ENCODE measurements at places on chromosomes 7 and 10.

- DNase-seq, result peak; percentile 84
These were observed 62.4 kb upstream of the MKRN1 start for GRCh38 chr7:140541513-140542227.

DNA sequence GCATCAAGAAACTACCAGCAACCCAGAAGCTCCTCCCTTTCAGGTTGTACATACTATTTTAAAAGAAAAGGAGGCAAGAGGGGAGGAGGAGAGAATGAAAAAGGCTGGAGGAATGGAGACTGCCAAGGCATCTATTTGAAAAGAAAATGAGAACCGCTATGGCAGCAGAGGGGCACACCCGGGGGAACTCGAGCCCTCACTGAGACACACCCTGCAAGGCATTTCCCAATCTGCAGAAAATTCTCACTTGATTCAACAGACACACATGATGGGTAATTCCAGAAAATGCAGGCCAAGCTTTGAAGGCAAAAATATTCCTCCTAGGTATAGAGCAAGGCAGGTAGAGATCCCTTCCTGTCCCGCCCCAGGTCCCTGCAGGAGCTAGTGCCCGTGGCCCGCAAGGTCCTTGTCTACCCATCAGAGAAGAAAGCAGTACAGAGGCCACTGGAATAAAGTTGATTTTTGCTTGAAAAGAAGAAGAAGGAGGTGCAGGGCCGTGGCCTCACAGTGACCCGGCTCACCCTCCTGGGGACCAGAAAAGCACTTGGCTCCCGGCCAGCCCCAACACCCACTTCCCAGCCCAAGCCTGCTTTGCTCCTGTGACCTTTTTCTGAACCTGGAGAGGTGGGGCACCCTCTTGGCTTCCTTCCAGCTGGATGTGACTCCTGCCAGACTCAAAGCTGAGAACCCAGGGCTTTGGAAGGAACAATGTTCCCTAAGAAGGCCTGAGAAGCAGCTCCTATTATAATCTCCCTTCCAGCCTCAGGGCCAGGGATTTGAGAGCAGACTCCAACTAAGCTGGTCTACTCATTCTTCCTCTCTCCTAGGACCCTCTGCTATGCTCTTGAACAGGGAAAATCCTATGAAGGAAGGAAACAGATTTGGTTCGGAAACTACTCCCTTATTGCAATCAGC is 6.2 kb upstream of the PIK3CG start:
- DNase-seq, result peak; percentile 24

- no peak for DNase-seq
These were observed 2.4 kb upstream of the PKD1L1 start for GRCh38 chr7:47950714-47951113.

DNA sequence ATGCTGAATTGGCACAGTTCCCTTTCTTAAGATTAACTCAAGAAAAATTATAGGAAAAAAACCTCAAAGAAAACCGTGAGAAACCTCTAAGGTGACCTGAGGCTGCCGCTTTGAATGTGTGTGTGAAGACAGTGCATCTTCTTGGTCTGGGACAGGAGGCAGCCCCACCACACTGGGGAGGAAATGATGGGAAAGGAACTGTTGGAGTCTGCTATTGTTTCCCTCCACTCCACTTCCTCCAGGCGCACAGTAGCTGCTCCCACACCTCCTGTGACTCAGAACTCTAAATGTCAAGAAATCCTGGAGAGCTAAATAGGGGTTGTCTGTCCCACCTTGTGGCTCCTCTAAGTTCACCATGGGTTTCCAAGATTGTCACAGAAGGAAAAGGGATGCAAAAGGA is 179.4 kb downstream of the PDE1C start:
- no peak for DNase-seq

- no peak for DNase-seq
These were observed 81.3 kb downstream of the INSYN2A start for GRCh38 chr10:127115100-127115499.

GRCh38 chr7:152910545-152911225 is 151.1 kb downstream of the ACTR3B start:
- peak; percentile 52 for DNase-seq

GRCh38 chr7:22183522-22184280 is 173.3 kb downstream of the RAPGEF5 start:
- no peak for DNase-seq

- no peak for DNase-seq
These were observed 37.0 kb upstream of the CCSER2 start for GRCh38 chr10:84291384-84291783.

GRCh38 chr7:151818674-151819519 is 58.0 kb downstream of the PRKAG2 start:
- DNase-seq, result peak; percentile 33

GRCh38 chr7:12067156-12067831 is 143.8 kb upstream of the TMEM106B start:
- DNase-seq, result peak; percentile 87

GRCh38 chr7:50303335-50304128 is 984 bp upstream of the IKZF1 start:
- no peak for DNase-seq

DNA sequence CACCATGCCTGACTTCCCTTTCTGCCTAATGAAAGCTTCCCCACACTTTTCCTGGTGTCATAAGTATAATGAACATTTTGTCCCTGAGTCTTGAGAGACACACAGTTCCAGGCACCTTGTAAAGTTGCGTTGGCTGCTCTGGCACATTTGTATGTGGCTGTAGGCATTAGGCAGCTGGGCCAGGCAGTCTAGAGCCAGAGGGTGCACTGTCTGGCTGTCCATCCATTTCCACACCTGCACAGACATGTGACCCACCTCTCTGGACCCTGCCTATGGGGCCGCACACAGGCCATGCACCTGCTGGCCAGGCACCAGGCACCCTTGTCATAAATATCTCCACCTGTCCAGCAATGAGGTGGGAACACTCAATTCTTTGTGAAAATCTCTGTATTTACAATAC is 54.7 kb upstream of the ANTXRL start:
- DNase-seq, result no peak

DNA sequence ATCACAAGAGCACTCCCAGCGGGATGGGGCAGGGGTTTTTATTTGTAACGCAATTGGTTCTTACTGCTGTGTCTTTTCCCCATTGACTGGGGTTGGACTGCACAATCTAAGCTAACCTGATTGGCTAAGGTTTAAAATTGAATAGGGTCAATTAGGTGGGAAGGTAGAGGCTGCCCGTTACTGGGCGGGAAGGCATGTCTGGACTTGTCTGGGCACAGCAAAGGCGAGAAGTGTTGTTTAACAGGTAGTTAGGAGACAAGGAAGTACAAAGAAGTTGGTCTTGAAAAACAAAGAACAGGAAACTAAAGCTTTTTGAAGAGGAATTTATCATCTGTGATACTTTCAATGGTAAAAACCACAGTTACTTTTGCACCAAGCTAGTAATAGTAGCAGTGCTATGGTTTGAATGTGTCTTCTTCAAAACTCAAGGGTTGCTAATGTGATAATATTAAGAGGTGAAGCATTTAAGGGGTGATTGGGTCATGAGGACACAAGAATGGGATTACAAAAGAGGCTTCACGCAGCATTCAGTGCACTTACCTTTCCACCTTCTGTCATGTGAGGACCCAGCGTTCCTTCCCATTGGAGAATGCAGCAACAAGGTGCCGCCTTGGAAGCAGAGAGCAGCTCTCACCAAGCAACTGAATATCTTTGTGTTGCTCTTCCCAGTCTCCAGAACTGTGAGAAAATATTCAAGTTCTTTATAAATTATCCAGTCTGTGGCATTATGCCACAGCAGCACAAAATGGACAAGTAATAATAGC is 875.5 kb upstream of the SORCS1 start:
- DNase-seq, result peak; percentile 2

- DNase-seq, result no peak
These were observed 21.5 kb upstream of the GHITM start for GRCh38 chr10:84117686-84118394.

DNA sequence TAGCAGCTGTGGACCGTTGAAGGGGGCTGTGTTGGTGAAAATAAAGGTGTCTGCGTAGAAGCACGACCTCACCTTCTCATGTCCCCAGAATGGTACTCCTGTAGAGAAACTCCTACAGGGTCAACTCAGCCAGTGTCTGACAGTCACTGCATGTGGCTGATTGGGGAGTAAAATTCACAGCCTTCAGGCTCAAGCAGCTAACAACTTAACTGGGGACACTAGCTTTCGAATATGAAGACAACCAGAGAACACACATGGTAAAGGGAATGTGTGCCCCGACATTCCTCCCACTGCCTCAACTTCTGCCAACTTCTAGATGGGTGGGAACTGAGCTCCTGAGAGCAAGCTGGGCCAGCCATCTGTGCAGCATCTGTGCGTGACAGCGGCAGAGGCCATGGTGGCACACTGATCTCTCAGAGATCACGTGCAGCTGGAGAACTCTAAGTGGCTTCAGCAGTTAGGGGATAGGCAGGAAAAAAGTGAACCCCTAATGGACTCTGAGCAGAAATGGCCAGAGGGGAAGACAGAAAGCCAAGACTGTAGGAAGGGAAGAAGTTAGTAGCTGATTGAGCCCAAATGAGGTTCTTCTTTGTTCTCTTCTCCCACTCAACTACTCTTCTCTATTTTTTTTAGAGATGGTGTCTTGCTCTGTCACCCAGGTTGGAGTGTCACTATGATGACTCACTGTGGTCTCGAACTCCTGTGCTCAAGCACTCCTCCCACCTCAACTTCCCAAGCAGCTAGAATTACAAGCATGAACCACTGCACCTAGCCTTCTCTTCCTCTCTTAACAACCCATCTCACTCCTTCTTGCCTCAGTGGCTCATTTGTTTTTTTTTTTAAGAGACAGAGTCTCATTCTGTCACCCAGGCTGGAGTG is 280.8 kb downstream of the ZEB1 start:
- DNase-seq, result no peak

DNA sequence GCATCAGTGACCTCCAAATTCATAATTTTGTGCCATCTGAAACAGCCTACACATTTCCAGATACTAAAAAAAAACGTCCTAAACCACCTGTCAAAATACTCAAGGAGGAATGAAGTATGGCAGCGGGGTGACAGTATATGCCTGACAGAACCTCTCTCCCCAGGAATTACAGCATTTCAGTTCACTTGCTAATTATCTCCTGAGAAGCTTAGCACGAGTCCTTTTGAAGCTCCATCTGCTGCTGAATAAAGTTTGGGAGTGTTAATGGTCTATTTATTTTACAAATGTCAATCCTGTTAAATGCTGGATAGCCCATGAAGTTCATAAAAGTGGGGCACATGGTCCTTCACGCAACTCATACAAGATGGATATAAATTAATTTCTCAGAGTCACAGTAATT is 29.4 kb upstream of the ANLN start:
- DNase-seq, result no peak

DNA sequence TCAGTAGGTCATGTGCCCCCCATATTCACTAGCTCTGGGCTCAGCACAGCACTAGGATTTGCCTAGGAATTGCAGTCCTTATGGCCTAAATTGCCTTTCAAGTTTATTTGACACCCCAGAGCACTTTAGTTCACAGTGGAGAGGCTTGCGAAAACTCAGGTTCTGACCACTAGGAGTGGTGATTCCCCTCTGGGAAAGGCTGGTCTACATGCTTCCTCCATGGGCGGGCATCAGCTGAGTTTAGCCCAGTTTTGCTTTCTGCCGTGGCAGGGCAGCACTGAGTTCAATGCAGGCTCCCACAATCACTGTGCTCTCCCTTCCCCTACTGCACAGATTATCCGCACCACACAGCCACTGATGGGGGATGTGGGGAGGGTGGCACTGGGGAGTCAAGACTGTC is 94.4 kb downstream of the ADCYAP1R1 start:
- no peak for DNase-seq

GRCh38 chr10:46091080-46091827 is 45.2 kb upstream of the MSMB start:
- DNase-seq, result no peak

- DNase-seq, result no peak
These were observed 240.6 kb upstream of the KIAA1217 start for GRCh38 chr10:23968301-23968700.

DNA sequence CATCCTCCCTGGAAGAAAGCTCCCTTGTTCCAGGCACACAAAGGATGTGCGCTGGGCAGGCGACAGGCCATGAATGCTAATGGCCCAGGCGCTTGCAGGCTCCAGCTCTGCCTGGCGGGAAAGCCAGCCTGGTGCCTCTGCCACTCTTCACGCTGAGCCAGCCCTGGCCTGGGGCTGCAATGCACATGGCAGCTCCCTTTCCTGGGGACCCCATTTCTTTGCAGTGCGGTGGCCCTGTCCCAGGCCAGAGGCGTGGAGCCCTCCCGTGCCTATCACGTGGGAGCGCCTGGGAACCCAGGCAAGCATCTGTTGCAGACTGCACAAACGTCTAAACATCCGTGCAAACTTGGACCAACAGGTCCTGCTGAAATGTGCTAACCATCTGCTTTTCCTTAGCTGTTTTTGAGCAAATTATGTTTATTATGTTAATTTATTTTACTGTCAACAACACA is 152.1 kb upstream of the LYZL2 start:
- no peak for DNase-seq

- no peak for DNase-seq
These were observed 9.1 kb upstream of the XPNPEP1 start for GRCh38 chr10:109932391-109932790.

All from NCI-H1417 (cell line).